ENCODE measurements at places on chromosomes 11 and 22.

- DNase-seq: no peak
Measured at GRCh38 chr11:86117001-86117711, 48.3 kb upstream of the PICALM start.

DNA sequence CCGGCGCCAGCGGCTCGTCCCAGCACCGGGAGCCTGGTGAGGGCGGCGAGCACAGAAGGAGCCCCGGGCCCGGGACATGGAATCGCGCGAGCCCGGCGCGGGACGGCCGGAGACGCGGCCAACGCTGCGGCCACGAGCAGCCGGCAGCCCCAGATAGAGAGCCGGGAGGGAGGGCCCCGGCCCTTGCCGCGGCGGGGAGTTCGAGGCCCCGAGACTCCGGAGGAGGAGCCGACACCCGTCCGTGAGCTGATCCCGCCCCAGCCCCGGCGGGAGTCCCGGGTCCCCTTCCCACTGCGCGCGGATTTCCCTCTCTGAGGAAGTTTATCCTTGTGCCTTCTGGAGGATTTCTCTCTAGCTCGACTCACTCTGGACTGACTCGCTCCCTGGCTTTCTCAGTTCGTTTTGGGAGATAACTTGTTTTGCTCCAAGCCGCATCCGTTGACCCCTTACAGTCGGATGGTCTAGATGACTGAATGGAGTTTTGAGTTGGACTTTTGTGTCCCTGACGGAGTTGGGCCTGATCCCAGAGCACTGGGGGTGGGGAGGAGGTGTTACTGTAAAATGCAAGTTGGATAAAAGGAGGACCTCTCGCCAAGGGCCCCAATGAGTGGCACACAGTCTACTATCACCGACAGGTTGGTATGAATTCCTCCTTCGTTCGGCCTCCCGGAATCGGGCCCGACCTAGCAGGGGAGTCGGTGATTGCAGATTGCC lies 585 bp downstream of the ARHGEF12 start:
- DNase-seq: peak; percentile 61

- DNase-seq: no peak
Measured at GRCh38 chr11:1012740-1013630, 23.5 kb downstream of the MUC6 start.

DNA sequence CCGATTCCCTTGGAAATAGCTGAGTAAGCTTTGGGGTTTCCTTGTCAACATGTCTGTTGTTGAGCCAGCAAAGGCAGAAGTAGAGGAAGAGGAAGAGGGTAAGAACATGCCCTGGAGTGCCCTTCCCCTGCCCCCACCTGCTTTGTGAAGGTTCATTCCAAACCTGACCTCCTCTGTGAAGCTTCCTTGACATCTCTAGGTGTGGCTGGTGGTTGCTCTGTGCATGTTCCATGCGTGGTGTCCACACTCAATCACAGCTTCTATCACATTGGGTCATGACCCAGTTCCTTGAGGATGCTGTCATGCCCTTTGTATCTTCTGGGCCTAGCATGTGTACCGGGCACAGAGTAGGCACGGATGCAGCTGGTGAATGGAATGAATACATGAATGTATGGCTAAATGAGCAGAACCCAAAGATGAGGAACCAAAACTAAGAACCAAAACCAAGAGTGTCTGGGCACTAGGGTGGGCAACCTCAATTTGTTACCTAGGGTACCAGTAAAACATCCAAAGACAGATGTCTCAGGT lies 23.7 kb upstream of the FXYD6 start:
- DNase-seq: no peak

DNA sequence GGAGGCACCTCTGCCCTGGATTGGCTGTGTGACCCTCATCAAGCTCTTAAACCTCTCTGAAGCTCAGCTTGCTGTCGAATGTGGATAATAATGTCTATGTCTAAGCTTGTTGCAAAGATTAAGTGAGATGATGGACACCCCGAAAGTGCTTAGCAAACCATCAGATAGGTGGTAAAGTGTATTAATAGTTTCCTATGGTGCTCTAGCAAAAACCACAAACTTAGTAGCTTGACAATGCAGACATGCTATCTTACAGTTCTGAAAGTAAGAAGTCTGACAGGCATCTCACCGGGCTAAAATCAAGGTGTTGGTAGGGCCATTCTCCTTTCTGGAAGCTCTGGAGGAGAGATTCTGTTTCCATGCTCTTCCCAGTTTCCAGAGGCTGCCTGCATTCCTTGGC lies 106.5 kb upstream of the CSNK2A3 start:
- DNase-seq: no peak

Data from NCI-H82 (cell line).